Activated CD4-positive, alpha-beta T cell treated with anti-CD3 and anti-CD28 coated beads, Interleukin-2, amount 50 U/mL, for 1 hour (primary cell): ENCODE measurements at places on chromosomes 1 and 21.

DNA sequence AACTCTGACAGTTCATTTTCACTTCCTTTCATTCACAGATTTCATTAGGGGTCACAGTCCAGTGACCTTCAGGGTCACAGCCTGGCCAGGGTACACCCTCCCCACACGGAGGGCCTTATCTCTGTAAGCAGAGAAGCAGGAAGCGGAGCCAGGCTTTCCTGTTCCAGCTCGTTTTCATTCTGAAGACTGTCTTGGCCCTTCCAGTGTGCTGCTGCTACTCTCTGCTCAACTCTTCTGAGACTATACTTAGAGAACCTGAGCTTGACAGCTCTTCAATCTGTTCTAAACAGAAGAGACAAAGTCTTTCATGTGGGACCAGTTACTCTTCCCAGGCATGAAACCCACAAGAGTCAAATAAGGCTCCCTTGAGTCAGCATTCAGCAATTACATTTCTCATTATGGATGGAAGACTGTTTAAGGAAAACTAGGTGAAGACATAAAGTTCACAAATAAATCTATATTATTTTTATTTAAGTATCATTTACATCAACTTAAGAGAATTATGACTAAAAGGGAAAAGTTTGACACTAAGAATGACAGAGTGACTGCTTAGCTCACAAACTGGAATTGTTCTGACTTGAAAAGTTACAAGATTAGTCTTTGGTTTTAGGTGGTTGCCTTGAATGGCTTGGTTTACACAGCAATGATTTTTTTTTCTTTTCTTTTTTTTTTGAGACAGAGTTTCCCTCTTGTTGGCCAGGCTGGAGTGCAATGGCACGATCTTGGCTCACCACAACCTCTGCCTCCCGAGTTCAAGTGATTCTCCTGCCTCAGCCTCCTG is 4.8 kb upstream of the TDRD10 start:
- DNase-seq, result no peak

DNA sequence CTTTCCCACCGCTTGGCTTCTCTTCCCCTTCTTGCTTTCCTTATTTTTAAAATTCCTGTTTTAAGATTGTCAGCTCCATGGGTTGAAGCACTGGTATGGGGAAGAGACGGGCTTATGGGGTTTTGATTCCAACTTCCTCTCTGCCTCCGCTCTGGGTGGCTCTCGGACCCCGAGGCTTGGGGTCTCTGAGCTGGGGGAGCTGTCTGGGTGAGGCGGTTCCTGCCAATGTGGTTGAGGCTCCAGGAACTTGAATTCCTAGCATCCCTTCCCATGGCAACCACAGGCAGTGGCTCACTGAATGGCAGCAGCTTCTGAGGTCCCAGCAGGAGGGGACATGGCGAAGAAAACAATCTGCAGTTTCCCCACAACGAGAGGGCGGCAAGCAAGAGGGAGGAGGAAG is 83.1 kb upstream of the C1orf174 start:
- no peak for DNase-seq

DNA sequence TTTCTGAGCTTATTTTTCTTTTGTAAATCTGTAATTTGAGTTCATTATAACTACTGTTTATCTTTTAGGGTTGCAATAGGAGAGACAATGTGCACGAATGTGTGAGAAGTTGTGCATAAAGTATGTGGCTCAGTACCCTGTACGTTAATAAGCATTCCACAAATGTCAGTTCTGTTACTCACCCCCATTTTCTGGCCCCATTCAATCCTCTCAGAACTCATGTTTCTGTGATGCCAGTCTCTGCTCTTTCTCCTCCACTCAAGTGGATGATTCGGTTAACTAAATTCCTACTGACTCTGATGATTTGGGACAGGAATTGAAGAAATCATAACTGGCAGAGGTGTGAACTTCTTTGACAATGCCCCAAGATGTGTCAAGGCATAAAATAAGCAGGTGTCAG is 10.2 kb upstream of the DMRTB1 start:
- DNase-seq, result no peak

GRCh38 chr21:21003701-21004100 is 5.5 kb downstream of the NCAM2 start:
- DNase-seq, result no peak

DNA sequence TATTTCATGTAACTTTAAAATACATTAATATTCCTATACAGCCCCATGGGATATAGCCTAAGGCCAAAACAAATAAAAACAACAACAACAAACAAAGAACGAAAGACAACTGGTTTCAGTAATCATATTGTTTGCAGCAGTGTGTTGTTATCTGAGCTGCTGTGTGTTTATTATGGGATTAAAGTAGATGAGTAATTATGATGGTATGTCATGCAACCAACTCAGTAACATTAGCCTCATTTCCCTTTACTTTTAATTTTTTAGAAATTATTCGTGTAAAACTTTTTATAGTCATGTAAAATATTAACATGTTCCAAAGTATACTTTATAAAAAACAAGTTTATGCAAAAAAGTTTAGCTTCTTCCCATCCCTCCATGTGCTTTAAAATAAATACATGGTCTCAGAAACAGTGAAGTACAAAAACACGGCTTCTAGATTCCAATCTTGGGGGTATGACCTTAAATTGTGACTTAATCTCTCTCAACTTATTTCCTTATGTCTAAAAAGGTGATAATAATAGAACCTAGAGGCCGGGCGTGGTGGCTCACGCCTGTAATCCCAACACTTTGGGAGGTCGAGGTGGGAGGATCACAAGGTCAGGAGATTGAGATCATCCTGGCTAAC is 176.1 kb downstream of the SLC45A1 start:
- no peak for DNase-seq

DNA sequence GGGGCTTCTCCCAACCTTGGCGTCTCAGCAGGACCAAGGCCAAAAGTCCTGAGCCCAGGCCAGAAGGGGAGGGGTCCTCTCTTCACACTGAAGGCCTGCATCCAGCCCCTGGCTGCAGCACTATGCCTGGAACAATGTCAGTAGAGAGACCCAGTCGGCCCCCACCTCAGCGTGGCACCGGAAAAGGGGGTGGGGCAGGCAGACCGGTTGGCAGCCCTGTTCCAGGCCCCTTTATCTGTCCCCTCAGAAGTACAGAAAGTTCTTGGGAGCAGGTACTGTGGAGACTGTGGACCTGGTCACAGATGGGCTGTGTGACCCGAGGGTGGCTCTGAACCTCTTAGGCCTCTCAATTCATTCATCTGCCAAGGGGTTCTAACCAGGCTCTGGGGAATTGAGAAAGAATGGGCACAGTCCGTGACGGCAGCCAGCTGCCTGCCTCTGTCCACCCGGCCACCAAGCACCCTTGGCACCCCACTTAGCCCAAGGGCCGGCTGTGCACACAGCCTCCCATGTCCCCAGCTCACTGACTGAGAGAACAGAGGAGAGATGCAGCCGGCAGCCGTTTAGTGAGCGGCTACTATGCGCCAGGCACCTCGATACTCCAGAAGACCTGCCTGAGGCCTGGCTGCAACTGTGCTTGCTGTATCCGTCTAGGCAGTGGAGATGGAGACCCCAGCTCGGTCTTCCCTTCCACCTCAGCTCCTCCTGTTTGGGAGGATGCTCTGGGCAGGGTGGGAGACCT is 23.9 kb downstream of the RUNX3 start:
- DNase-seq, result no peak

DNA sequence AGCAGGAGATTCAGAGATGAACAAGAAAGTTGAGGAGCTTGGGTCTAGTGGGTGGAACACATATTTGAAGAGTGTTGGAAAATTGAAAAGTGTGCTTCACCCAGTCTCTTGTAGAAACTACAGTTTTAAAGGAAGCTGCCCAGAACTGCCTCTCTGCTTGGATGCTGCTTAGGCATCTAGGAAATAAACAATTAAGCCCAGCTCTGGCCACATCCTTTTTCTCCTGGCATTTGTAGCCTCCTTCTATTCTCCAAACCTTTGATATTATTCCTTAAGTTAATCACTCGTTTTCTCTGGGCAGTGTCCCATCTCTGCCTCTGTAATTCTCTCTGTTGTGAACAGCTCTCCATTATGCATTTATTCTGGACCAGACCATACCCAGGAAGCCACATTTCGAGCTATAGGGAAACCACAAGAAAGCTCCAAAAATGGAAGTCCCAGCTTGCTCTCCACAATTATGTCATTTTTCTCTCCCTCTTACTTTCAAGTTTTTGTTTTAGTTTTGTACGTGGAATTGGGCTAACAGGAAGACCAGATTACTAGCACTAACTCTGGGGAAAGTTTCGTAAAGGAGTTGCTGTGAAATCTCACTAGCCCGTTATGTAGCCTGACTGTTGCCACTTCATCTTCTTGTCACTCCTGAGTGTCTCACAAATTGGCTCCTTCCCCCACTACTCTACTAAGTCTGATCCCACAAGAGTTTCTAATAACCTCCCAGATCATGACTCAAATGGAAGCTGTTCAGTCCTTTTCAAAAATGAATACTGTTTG is 102.2 kb downstream of the NTMT2 start:
- no peak for DNase-seq

DNA sequence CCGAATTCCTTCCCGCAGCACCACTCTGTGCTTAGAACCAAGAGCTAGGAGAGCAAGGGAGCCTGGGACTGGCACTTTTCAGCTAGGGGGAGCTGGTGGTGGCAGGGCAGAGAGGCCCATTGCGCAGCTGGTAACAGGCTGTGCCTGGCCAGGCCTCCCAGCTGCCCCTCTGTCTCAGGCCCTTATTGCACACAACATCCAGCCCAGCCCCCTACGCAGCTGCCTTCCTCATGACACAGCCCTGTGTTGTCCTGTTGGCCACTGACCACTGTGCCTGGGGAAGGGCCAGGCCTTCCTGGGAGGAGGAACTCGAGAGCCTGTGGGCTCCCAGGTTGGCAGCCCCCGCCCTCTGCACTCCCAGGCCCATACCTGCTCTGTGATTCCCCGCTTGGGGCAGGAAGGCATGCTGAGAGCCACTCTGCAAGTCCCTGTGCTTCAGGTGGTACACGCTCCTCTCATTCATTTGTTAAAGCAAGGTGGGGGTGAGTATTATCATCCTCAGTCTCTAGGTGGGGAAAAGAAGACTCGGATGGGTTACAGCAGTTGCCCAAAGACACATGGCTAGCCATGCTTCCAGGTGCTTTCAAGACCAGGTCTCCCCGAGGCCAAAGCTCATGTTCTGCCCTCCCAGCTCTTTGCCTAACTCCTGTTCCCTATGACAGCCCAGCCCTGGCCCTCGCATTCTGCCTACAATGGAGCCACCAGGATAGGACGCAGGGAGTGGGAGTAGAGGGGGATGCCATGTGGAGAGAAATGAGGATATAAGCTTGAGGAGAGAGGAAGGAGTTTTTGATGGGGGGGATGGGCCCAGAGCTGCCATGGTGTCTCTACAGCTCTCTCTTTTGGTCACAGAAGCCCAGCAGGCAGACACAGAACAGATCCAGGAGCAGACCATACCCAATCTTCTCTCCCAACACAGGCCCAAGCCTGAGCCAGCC is 81.8 kb downstream of the TMEM53 start:
- DNase-seq, result no peak

- DNase-seq, result no peak
Observed at GRCh38 chr21:17667256-17667655, 54.6 kb upstream of the BTG3 start.

- no peak for DNase-seq
Observed at GRCh38 chr1:193111641-193112090, 6.5 kb upstream of the GLRX2 start.

DNA sequence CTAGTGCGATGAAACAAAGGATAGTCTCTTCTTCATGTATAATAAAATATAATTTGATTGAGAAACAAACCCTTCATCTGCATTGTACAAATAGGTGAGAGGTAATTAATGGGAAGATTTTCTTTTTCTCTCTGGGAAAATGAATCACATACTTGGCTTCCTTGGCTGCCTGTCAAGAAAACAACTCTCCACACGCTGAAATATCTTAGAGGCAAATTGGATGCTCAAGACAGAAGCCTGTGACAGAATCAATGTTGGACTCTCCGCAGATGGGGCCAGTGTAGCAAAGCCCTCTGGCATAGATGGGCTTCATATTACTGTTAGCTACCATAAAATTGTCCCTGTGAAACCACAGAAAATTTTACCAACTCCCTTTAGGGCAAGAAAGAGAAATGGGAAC is 186.6 kb downstream of the GRIK1 start:
- DNase-seq, result no peak

- no peak for DNase-seq
Observed at GRCh38 chr1:220928725-220929300, 49.6 kb downstream of the HLX start.

- DNase-seq, result peak; percentile 36
Observed at GRCh38 chr1:27348861-27349783, 7.3 kb downstream of the SYTL1 start.

DNA sequence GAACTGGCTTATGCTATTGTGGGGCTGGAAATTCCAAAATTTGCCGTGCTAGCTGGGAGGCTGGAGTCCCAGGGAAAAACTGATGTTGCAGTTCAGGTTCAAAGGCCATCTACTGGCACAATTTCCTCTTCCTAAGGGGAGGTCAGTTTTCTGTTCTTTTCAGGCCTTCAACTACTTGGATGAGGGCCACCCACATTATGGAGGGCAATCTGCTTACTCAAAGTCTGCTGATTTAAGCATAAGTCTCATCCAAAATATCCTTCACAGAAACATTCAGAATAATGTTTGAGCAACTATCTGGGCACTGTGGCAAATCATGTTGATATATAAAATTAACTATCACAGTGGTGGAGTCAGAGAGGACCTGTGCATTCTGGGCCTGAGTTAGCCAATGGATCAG is 21.2 kb upstream of the PTGFR start:
- DNase-seq, result no peak

GRCh38 chr1:93641527-93641926 is 40.1 kb downstream of the BCAR3 start:
- DNase-seq, result no peak

GRCh38 chr1:72271555-72272085 is 10.7 kb downstream of the NEGR1 start:
- no peak for DNase-seq

GRCh38 chr1:57463343-57463742 is 39.5 kb upstream of the DAB1 start:
- DNase-seq, result no peak

DNA sequence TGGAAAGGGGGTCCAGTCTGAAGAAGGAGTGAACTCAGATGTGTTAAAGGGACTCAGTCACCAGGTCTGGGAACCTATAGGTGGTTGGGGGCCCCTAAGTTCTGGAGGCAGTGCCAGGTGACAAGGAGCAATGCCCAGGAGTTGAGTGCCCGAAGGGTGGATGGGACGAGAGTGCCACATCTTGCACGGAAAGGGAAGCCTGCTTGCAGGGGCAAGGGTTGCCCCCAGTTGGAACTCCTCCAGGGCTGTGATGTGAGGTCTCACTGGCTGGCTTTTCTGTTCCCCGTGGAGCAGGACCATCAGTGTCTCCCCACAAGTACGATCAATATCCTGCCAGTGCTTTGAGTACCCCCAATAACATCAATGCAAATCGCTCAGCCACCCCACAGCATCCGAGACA is 107.3 kb downstream of the TOMM20 start:
- no peak for DNase-seq

DNA sequence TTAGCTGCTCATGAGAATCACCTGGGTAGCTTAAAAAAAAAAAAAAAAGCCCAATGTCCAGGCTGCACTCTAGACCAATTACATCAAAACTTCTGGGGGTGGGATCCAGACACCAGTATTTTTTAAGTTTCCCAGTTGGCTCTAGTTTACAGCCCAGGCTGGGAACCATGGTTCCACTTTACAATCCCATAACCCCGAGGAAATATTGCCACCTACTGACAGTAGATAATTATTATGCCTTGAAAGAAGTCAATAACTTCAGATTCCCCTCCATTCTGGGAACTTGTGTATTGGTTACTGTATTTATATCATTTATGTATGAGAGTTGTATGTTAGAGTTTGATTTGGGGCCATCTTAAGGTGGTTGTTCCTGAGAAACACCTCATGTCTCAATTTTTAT is 100.2 kb downstream of the SPATA46 start:
- DNase-seq, result no peak

GRCh38 chr1:50497007-50497406 is 73.8 kb upstream of the DMRTA2 start:
- no peak for DNase-seq

GRCh38 chr1:159141584-159142390 is 29.6 kb upstream of the CADM3 start:
- DNase-seq, result no peak
